Gastroesophageal sphincter (tissue), 4 donors: ENCODE measurements at places on chromosomes 3 and 15.

GRCh38 chr3:177468331-177468730, 271.0 kb upstream of the TBL1XR1 start:
- H3K4me3 ChIP-seq, result no peak overlapping the region
- H3K36me3 ChIP-seq, result no peaks in the 10 kb centered on the region
- H3K27ac ChIP-seq, result no peak overlapping the region
- peak; percentile 32 for ATAC-seq

DNA sequence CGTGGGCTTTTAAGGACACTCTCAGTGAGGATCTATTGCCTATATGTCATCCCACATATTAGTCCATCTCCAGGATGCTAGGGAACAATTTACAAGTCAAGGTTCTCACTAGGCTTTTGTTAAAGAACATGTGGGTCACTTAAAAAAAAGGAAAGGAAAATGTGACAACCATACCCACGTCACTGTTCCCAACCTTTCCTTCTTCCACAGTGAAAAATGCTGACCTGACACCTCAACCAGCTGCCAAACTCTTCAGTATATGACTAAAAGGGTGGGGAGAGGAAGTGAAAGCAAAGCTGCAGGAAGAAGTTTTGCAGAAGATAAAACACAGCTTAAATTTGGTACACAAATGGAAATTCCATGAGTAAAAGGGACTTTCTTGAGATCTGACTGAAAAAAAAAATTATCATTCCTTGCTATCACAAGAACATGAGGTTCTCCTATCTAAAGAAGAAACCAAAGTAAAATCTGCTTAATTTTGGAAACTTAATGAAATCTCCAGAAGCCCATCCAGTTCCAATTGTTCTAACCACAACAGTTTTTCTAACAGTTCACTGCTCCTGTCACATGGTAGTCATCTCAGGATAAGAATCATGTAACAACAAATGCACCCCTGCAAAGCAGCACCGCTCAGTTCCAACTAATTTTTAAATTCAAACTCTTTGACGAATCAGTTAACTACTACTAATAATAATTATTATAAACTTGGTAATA, 117.0 kb upstream of the TSPAN3 start:
- peak; percentile 86 for ATAC-seq
- peak overlapping the region; percentile 67 for H3K27ac ChIP-seq
- H3K27me3 ChIP-seq, result no peaks in the 10 kb centered on the region
- no peaks in the 10 kb centered on the region for H3K36me3 ChIP-seq
- H3K4me1 ChIP-seq, result peaks cover 3% of the 10 kb centered on the region

- no peak for ATAC-seq
- no peaks in the 10 kb centered on the region for H3K27me3 ChIP-seq
- H3K36me3 ChIP-seq, result no peaks in the 10 kb centered on the region
Measured at GRCh38 chr15:90178468-90179435, 22.4 kb upstream of the SEMA4B start.

DNA sequence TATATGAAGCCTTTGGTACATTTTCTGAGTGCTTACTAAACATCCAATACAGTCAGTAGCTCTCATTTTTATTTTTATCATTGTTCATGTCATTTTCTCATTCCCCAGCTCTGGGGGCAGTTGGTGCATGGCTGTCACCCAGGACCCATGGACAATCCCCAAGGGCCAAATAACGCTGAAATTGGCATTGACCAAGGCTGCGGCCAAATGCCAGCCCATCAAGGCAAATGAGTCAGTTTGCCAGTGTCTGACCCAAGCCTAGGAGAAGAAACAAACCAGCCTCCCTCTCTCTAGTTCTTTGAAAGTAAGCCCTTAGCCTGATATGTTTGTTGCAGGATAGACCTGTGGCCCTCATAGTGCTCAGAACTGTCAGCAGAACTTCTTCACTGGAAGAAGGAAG, 219.2 kb downstream of the THSD4 start:
- H3K4me1 ChIP-seq, result peaks cover 59% of the 10 kb centered on the region
- no peak overlapping the region for H3K4me3 ChIP-seq
- H3K36me3 ChIP-seq, result no peaks in the 10 kb centered on the region

DNA sequence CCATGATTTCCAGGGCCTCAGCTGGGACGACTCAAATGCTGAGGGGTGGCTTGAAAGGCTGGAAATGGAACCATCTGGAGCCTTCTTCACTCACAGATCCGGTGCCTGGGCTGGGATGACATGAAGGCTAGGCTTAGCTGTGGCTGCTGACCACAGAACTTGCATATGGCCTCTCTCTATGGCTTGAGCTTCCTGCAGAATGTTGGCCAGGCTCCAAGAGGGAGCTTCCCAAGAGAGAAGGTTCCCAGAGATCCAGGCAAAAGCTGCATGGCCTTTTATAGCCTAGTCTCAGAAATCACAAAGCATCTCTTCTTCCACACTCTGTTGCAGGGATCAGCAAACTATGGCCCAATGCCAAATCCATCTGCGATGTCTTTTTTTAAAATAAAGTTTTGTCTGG, 44.8 kb downstream of the GATM start:
- no peaks in the 10 kb centered on the region for H3K4me1 ChIP-seq
- peak; percentile 50 for ATAC-seq
- H3K36me3 ChIP-seq, result no peaks in the 10 kb centered on the region

- no peak overlapping the region for H3K27ac ChIP-seq
- H3K4me1 ChIP-seq, result no peaks in the 10 kb centered on the region
- no peaks in the 10 kb centered on the region for H3K36me3 ChIP-seq
Measured at GRCh38 chr3:47586746-47587145, 8.1 kb upstream of the CSPG5 start.

DNA sequence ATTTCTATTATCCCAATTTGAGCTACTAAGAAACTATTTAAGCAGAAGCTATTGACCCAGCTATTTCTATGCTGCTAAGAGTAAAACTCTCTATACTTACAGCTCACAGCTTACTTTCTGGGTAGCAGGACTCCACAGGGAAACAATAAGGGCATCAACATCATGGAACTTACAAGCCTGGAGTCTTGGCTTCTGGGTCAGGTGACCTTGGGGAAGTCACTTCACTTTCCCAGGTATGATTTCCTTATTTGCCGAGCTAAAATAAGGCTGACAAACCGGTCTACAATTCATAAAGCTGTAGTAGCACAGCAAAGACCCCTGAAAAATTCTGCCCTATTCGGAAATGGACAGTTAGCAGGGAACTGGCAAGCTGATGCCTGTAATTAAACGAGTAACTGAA, 278.3 kb upstream of the NR2F2 start:
- no peaks in the 10 kb centered on the region for H3K36me3 ChIP-seq
- no peak for ATAC-seq
- H3K4me3 ChIP-seq, result no peak overlapping the region
- H3K27me3 ChIP-seq, result no peaks in the 10 kb centered on the region
- H3K27ac ChIP-seq, result no peak overlapping the region
